ENCODE measurements at places on chromosomes 13 and 19. TPM values are rescaled to one million over a fixed set of nuclear protein-coding genes. Genes with fewer than 3 reads are reported as not detected.

Gene FCHO1
- total RNA-seq = 87.2 TPM

Gene CD22
- total RNA-seq = 0.50 TPM

Gene NKPD1
- 0.35 TPM for total RNA-seq

Gene RAB20
- 8.4 TPM for total RNA-seq

Gene ZSCAN1
- total RNA-seq = not detected

Gene UBE2L5
- not detected for total RNA-seq

Gene SLC15A1
- total RNA-seq = not detected

Gene DMKN
- total RNA-seq = not detected

Gene ZNF682
- total RNA-seq = 7.3 TPM

Gene KL
- 0.20 TPM for total RNA-seq

Gene GMIP
- total RNA-seq = 107 TPM

Gene LRRC25
- total RNA-seq = 0.28 TPM

Gene SIGLEC7
- total RNA-seq = not detected

Gene ZNF480
- 19.8 TPM for total RNA-seq

Gene PRODH2
- total RNA-seq = not detected

Gene ZNF101
- 129 TPM for total RNA-seq

Gene TBXA2R
- 3.8 TPM for total RNA-seq
